ENCODE measurements at places on chromosomes 3 and 15.

GRCh38 chr3:19891740-19892139 is 42.3 kb downstream of the EFHB start:
- DNase-seq, result no peak

GRCh38 chr3:135801018-135801417 is 164.5 kb upstream of the PPP2R3A start:
- DNase-seq, result no peak

DNA sequence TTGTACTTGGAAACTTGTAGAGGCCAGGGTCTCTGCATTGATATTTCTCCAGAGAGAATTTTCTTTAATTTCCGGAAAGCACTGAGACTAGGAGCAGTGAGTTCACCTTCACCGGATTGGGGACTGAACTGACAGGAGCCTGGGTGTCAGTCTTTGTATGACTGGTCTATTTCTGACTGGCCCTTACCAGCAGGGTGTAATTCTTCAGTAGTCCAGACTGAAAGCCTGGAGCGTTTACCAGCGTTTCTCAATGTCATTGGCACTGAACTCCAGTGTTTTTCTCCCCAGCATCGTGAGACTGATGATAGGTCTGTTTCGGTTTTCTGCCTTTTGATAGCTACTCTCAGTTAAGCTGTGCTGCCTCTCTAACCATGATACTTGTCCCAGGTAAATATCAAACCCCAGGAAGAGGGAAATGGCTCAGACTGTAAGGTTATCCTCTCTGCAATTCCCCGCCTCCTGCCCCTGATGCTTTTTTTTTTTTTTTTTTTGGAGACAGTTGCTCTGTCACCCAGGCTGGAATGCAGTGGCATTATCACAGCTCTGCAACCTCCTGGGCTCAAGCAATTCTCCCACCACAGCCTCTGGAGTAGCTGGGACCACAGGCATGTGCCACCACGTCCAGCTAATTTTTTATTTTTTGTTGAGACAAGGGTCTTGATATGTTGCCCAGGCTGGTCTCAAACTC is 103.6 kb downstream of the CACNA2D3 start:
- DNase-seq, result no peak

DNA sequence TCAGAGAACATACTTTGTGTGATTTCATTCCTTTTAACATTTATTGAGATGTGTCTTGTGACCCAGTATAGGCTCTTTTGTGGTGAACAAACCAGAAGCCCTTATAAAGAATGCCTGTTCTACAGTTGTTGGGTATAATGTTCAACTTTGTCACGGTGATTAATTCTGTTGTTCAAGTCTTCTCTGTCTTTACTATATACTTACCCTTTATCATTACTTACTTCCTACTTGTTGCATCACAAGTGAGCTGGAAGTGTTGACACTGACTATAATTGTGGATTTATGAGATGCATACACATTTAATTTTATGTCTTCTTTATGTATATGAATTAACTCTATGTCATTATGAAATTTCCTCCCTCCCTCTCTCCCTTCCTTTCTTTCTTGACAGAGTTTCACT is 59.7 kb upstream of the TBL1XR1 start:
- no peak for DNase-seq

DNA sequence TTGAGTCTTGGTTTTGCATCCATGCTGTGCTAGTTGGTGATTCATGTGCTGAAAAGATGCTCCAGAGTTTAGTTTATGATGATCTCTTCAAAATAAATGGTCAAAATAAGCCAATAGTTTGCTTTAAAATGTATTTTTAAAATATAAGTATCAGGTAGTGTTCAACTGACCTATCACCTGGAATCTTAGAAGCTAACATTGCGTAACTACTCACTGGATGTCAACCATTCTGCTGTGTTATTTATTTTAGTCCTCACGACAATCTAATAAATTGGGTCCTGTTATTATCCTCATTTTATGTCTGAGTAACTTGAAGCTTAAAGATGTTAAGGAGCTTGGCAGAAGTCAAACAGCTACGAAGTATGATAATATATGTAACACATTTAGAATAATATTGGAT is 563.7 kb upstream of the MDFIC2 start:
- DNase-seq, result no peak

GRCh38 chr15:88684345-88684744 is 45.5 kb downstream of the ISG20 start:
- DNase-seq, result no peak

DNA sequence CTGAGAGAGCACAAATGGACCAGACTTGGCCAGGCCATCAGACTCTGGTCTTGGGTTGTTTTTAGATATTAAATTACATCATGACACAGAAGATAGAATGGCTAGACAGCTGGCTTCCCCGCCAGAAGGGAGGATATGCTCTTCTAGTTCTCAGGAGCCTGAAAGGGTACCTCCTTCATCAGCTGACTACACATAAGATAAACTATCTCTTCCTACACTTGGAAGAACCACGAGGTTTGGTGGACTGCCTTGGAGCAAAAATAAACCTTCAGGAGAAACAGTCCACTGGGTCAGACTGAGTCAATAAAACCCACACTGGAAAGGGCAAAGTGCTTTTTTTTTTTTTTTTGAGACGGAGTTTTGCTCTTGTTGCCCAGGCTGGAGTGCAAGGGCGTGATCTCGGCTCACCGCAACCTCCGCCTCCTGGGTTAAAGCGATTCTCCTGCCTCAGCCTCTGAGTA is 26.3 kb upstream of the DYNC1LI1 start:
- DNase-seq, result no peak

- peak; percentile 8 for DNase-seq
Observed at GRCh38 chr15:77659350-77660321, 26.9 kb upstream of the LINGO1 start.

DNA sequence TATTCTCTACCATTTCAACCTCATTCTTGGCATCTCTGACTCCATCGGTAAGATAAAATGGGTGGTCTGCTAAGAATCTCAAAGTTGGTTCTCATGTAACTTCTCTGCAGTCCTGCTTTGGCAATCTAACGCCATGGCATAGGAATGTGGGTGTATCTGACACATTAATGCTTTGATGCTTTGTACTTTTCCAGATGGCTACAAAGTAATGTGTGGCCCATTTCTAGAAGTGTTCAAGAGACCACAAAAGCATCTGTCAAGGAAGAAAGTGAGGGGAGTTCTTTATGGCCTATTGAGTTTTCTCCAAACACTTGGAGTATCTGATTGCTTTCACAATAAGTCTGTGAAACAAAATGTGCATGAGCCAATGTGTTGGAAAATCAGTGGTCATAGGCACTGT is 339.9 kb upstream of the TGFBR2 start:
- no peak for DNase-seq

DNA sequence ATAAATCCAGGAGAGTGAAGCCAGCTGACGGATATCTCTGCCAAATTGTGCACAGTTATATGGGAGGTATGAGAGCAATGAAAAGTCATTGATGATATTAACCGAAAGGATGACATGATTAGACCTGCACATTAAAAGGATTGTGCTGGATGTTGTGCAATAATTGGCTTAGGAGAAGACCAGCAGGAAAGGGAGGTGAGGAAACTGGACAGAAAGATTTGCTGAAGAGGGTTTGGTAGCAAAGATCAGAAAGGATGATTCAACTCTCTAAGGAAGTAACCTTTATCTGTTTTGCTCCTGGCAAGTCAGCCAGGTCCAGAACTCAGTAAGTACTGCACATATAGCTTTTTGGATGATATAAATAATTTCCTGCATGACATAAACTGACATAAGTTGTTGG is 704.7 kb downstream of the GRM7 start:
- DNase-seq, result no peak

DNA sequence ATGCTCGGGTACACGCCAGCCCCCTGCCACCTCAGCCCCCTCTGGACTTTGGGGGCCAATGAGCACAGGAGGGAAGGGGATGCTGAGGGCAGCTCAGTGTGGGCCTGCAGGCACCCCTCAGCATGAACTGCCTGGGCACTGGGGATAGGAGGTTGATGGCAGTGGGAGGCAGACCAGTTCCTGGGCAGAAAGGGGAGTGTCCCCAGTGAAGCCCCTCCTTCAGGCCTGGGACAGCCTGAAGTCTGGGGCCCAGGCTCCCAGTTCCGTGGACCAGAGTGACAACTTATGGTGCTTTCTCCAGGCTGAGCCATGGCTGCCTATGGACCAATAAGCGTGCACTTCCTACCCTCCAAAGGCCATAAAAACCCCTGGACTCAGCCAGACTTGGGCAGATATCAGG is 63.3 kb upstream of the IMPG2 start:
- no peak for DNase-seq

DNA sequence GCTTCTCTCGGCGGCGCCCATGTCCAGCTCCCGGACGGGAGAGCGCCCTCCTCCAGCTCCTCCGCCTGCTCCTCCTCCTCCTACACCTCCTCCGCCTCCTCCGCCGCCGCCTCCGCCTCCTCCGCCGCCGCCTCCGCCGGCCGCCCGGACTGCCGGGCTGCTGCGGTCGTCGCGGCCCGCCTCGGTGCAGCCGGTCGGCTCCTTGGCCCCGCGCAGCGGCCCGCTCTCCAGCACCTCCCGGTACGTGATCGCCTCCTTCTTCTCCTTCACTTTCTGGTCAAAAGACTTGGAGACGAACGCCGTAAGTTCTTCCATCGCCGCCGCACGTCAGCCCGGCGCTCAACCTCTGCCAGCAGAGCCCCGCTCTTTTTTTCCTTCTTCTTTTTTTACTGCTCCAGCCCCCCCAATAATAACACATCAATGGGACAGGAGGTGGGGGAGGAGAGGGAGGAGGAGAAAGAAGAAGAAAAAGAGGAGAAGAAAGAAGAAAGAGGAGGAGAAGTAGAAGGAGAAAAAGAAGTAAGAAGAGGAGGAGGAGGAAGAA is 438 bp downstream of the SHOX2 start:
- peak; percentile 48 for DNase-seq

GRCh38 chr15:24394303-24394702 is 281.3 kb upstream of the NPAP1 start:
- no peak for DNase-seq

DNA sequence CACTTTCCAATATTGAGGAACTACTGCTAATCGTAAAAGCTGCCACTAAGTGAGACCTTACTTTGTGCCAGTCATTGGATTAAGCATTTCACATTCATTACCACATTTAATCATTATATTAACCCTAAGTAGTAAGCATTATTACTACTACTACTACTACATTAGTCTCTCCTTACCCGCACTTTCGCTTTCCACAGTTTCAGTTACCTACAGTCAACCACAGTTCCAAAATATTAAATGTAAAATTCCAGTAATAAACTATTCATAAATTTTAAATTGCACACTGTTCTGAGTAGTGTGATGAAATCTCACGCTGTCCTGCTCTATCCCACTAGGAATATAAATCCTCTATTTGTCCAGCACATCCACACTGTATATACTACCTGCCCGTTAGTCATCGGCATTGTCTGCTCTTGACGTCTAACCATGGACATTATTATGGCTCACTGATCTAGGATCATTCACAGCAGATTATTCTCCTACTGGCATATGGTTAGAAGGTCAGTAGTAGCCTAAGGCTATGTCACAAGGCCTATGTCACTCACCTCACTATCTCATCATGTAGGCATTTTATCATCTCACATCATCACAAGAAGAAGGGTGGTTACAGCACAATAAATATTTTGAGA is 121.1 kb downstream of the GSK3B start:
- DNase-seq, result no peak

- no peak for DNase-seq
Observed at GRCh38 chr15:41506796-41507341, 6.8 kb downstream of the LTK start.

- DNase-seq, result no peak
Observed at GRCh38 chr3:49199900-49200281, 28.5 kb downstream of the KLHDC8B start.

Measured in HL-60 (cell line).